ENCODE measurements at places on chromosomes 4 and X.

GRCh38 chrX:110081740-110082139, 78.8 kb downstream of the TMEM164 start:
- DNase-seq, result no peak

DNA sequence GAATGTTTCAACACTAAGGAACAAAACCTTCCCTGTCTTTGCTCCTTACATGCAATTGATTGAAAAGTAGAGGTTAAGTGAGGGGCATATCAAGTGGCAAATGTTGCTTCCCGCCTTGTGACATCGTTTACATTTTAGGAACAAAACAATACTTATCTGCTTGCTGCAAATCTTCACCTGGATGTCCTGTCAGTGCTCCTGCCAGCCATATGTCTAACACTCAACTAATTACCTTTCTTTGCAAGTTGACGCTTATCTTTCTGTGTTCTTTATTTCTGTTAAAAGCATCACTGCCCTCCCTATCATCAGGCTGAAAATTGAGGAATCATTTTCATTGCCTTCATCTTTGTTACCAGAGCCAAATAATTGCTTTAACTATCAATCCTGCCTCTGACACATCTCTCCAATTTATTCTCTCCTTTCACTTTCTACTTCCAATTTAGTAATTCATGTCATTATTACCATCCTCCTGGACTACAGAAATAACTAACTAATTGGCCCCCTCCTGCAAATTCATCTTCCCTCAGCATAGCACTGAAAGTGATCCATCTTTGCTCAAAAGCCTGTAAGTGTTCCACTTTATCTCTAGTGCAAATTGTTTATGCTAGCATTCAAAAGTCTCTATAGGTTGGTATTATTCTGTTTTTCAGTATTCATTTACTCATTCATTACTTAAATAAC, 298.7 kb upstream of the ATOH1 start:
- DNase-seq, result no peak

GRCh38 chrX:74534569-74535038, 79.8 kb downstream of the RLIM start:
- DNase-seq, result no peak

DNA sequence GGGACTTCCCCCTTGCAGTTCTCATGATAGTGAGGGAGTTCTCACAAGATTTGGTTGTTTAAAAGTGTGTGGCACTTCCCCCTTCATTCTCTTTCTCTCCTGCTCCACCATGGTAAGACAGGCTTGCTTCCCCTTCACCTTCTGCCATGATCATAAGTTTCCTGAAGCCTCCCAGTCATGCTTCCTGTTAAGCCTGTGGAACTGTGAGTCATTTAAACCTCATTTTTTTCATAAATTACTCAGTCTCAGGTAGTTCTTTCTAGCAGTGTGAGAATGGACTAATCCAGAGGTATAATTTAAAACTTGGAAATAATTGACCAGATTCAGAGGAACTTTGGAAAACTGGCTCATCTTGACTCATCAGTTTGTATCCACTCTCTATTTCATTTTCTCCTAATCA, 129.0 kb downstream of the TMEM47 start:
- DNase-seq, result no peak

- no peak for DNase-seq
Measured at GRCh38 chr4:16585053-16585452, 313.4 kb downstream of the LDB2 start.

- no peak for DNase-seq
Measured at GRCh38 chr4:145871209-145871608, 67.4 kb downstream of the ZNF827 start.

GRCh38 chr4:175891851-175892250, 79.8 kb upstream of the GPM6A start:
- peak; percentile 25 for DNase-seq

All from A549 (cell line).